Mesendoderm (in vitro differentiated cells): ENCODE measurements at places on chromosomes 5 and 9.

- no peaks in the 10 kb centered on the region for H3K36me3 ChIP-seq
- DNase-seq: no peak
- H3K27ac ChIP-seq: no peak overlapping the region
Observed at GRCh38 chr5:131545845-131546244, 89.2 kb downstream of the RAPGEF6 start.

DNA sequence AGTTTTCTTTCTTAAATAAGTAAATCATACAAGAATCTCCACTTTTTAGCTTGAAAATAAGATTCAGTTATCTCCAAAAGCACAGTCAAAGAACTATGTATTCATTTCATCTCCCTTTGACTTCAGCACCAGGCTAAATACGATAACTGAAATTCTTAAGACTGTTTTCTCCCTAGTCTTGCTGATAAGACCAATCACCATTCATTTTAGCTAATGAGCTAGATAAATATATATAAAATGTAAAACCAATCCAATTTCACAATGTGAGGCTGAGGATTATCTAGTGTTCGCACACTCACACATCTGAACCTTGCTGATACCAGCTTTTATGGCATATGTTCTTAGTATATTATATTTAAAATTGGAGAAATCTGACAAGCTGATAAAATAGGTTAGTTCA, 17.3 kb upstream of the ZNF622 start:
- no peaks in the 10 kb centered on the region for H3K36me3 ChIP-seq
- no peak overlapping the region for H3K27ac ChIP-seq
- H3K4me1 ChIP-seq: no peaks in the 10 kb centered on the region
- DNase-seq: no peak
- no peak overlapping the region for H3K4me3 ChIP-seq

DNA sequence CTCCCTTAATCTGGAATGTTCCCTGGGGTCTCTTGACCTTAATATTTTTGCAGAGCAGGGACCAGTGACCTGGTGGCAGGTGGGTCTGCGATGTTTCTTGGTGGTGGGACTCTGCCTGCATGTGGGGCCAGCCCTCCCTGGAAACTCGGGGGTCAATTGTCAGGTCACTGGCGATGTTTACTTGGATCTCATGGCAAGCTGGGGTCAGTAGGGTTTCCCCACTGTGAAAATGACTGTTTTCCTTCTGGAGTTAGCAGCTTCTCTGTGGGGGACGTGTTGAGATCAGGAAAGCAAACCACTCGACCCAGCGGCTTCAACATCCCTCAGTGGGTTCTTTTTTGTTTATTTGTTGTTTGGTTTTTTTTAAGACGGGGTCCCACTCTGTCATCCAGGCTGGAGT, 73.9 kb downstream of the KCNT1 start:
- no peak overlapping the region for H3K4me3 ChIP-seq
- H3K27me3 ChIP-seq: no peaks in the 10 kb centered on the region
- H3K4me1 ChIP-seq: no peaks in the 10 kb centered on the region
- H3K36me3 ChIP-seq: no peaks in the 10 kb centered on the region
- H3K27ac ChIP-seq: no peak overlapping the region
- no peak for DNase-seq

- no peaks in the 10 kb centered on the region for H3K4me1 ChIP-seq
- DNase-seq: no peak
- no peak overlapping the region for H3K27ac ChIP-seq
- H3K4me3 ChIP-seq: no peak overlapping the region
Observed at GRCh38 chr5:7131680-7132079, 264.3 kb upstream of the ADCY2 start.

DNA sequence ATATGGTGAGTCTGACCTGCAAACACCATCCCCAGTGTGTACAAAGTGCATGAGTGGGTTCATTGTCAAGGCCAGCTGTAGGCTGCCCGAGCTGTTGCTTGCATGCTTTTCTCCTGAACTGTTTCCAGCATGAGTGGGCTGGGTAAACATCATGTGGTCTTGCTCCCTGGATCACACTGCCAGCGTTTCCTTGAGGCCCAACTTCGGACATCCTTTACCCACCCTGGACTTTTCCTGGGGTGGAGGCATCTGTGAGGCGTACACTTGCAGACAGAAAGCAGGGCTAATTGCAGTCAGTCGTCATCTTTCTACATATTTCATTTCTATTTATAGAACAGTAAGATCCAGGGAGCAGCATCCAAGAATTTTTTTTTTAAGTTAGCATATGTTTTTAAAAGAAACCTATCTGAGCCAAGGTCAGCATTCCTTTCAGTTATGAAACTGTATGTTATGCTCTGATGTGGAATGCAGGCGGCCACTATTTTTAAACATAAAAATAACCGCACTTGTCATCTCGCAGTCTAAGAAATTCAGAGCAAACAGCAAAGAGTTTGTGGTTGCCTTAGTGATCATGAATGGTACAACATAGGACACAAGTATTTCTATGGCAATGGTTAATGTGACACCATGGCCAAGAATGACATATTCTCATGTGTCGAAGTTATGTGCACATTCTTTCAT, 106.5 kb upstream of the DMRT1 start:
- peaks cover 7% of the 10 kb centered on the region for H3K36me3 ChIP-seq
- DNase-seq: no peak
- H3K4me3 ChIP-seq: no peak overlapping the region
- H3K27me3 ChIP-seq: no peaks in the 10 kb centered on the region

DNA sequence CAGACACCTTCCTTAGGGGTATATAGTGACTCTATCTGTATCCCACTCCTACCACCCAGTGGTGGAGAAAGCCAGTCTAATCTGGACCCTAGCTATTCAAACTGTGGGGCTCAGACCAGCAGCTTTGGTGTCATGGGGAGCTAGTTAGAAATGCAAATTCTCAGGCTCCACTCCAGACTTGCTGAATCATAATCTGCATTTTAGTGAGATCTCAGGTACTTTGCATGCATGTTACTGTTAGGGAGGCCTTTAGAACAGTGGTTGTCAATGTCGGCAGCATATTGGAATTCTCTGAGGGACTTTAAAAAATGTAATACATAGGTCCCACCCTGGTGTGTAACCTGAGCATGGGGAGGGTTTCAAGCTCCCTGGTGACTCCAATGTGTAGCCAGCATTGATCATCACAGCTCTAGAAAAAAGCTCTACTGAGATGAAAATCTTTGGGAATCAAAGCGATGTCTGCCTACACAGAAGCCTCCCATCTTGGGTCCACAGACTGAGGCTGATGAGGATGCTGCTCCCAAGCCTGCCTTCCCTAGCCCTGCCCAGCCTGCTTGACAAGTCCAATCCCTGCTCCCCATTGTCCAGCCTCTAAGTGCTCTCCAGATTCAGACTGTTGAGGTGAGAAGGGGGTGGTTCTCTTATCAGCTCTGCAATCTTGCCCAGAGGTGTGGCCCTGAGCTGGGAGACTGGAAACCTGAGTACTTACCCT, 11.9 kb upstream of the GM2A start:
- H3K4me1 ChIP-seq: peaks cover 4% of the 10 kb centered on the region
- no peak overlapping the region for H3K4me3 ChIP-seq
- no peaks in the 10 kb centered on the region for H3K36me3 ChIP-seq
- DNase-seq: peak; percentile 65
- H3K27me3 ChIP-seq: no peaks in the 10 kb centered on the region

DNA sequence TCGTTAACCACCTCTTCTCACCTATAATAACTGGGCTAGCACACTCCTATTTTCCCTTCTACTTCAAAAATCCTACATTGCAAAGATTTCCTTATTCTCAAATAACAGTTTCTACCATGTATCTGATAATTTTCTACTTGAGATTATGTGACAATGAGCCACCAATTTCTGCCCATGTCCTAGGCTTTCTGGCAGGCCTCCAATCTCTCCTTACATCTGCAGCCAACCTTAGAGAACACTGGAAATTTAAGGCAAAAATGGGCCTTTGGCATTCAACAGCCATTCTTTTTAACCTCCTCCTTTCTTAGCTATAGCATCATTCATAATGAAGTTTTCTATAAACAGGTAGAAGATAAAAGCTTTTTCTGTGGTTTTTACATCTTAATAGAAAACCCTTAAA, 225.1 kb downstream of the ARRDC3 start:
- no peak overlapping the region for H3K27ac ChIP-seq
- no peak overlapping the region for H3K4me3 ChIP-seq
- no peaks in the 10 kb centered on the region for H3K27me3 ChIP-seq
- no peaks in the 10 kb centered on the region for H3K36me3 ChIP-seq
- no peaks in the 10 kb centered on the region for H3K4me1 ChIP-seq

DNA sequence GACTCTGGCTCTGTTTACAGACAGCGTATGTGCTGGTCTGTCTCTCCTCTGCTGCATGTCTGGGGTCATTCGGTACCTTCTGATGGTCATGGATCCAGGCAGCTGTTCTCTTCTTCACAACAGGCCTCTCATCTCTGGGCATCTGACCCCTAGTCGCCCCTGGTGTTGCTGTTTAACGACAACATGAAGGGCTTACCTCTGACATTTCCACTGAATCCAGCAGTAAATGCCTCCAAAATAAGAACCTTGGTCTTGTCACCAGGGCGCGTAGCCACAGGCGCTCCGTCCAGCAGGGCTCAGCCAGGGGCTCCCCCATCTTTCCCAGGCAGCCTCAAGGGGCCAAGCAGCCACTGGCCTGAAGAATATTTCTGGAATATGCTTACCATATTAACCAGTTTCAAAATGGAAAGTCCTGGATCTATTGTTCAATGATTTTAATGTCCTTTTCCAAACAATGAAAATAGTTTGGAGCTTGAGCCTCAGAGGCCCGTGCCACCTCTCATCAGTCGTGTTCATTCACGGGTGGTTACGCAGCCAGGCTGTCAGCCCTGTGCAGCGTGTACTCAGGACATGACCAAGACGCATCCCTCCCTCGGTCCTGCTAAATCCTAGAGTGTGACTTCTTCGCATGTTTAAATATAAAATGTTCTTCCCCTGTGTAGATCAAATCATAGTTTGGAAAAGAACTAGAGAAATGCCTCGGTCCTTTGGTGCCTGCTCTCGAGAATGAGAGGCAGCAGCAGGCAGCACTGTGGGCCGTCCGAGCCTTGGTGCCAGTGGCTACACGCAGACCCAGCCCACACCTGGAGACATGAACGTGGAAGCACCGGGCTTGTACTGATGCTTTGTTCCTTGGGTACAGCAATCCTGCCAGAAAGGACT, 30.1 kb upstream of the LRRC14B start:
- peaks cover 5% of the 10 kb centered on the region for H3K36me3 ChIP-seq
- no peaks in the 10 kb centered on the region for H3K4me1 ChIP-seq
- no peak overlapping the region for H3K27ac ChIP-seq
- no peak for DNase-seq

- H3K27ac ChIP-seq: no peak overlapping the region
- no peak overlapping the region for H3K4me3 ChIP-seq
- no peaks in the 10 kb centered on the region for H3K4me1 ChIP-seq
Observed at GRCh38 chr9:129904734-129905133, 69.5 kb downstream of the USP20 start.

- no peak for DNase-seq
- no peaks in the 10 kb centered on the region for H3K4me1 ChIP-seq
- H3K27me3 ChIP-seq: no peaks in the 10 kb centered on the region
- no peaks in the 10 kb centered on the region for H3K36me3 ChIP-seq
- no peak overlapping the region for H3K27ac ChIP-seq
Observed at GRCh38 chr9:136077491-136077890, 17.6 kb downstream of the NACC2 start.

DNA sequence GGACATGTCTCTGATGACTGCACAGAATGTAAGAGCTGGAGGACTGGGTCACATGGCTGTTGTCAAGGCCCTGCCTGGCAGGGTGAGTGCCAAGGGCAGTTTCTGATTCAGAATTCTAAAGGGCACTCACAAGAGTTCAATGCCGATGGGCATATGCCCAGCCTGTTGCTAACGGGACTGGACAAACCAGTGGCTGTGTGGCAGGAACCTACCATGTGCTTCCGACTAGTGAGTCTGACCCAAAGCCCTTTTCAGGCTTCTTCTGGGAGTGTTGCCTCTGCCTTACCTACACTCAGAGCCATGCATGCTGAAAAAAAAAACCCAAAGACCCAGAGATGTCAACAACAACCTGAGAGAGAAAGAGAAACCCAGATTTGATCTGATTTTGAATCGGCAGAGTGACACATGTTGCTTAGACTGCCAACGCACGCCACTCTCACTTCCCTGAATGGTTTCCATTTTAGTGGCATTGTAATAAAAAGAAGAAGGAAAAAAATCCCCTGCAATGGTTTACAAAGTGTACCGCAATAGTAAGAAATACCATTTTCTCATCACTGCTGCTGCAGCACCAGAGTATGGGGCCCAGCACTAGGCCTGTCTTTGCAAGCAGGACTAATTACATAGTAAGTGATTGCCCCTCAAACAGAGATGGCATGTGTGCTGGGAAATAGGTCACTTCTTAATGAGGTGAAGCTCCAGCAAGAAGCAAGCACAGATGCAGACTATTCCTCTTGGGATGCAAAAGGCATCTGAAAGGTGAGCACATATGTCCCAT, 194.3 kb downstream of the PALM2AKAP2 start:
- no peak overlapping the region for H3K4me3 ChIP-seq
- H3K36me3 ChIP-seq: no peaks in the 10 kb centered on the region
- DNase-seq: no peak
- no peak overlapping the region for H3K27ac ChIP-seq
- no peaks in the 10 kb centered on the region for H3K27me3 ChIP-seq
- H3K4me1 ChIP-seq: no peaks in the 10 kb centered on the region

- H3K27me3 ChIP-seq: no peaks in the 10 kb centered on the region
- DNase-seq: peak; percentile 50
- H3K27ac ChIP-seq: no peak overlapping the region
- no peak overlapping the region for H3K4me3 ChIP-seq
- H3K4me1 ChIP-seq: peaks cover 3% of the 10 kb centered on the region
- no peaks in the 10 kb centered on the region for H3K36me3 ChIP-seq
Observed at GRCh38 chr5:125120012-125120411, 373.6 kb upstream of the ZNF608 start.

DNA sequence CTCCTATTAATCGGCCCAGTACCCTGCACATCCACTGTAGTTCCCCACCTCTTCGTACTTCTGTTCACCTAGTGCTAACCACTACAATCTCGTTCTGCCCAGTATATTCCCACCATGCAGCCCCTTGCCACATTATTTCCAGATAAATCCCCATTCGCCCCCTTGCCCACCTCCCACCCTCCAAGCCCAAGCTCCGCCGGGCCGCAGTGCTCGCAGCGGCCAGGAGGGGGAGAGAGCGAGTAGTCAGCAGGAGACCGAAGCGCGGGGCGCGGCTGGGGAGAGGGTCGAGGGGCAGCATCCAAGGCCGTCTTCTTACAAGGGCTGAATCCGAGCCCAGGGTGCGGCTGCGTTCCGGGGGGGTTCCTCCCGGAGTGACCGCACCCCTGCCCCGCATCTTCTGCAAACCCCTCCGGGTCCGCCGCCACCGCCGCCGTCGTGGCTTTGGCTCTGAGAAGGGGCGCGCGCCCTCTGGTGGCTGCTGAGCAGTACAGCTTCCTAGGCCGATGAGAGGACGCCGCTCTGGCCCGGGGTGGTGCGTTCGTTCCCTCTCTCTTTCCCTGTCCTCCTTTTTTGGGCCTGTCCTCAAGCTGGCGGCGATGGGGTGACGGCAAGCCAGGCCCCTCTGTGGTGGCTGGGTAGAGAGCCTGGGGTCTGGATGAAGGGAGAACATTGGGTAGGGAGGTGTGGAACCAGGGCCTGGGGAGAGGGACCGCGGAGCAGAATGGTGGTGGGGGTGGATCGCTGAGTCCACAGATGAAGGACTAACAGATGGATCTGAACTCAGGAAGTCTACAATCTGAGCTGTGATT, 30.0 kb upstream of the PSD2 start:
- H3K36me3 ChIP-seq: no peaks in the 10 kb centered on the region
- no peaks in the 10 kb centered on the region for H3K27me3 ChIP-seq
- DNase-seq: peak; percentile 77
